Activated naive CD4-positive, alpha-beta T cell treated with anti-CD3 and anti-CD28 coated beads for 36 hours (primary cell): ENCODE measurements at places on chromosomes 12 and 14. TPM values are rescaled to one million over a fixed set of nuclear protein-coding genes. Genes with fewer than 3 reads are reported as not detected.
A peak's percentile ranks its signal among the peaks of the same experiment; 100 is the strongest.

NEUROD4 gene
- not detected for total RNA-seq

BEST3 gene
- not detected for total RNA-seq

DNA sequence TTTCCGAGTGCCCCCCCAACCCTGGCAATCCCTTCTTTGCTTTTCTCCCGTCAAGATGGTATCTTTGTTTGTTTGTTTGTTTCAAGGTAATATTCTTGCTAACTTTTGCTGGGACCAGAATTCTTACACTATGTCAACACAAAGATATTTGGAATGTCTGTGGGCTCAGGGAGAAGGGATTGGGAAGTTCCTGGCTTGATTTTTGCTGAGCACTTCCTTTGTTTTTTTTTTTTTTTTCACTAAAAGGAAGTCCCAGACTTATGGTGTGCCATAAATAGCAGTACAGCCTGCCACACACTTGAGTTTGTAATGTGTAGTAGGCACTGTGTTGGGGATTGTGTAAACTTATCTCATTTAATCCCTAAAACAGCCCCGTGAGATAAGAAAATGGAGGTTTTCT lies 11.2 kb upstream of the RNU6-7 start:
- no peaks in the 10 kb centered on the region for H3K36me3 ChIP-seq
- no peak overlapping the region for H3K27ac ChIP-seq
- H3K27me3 ChIP-seq: no peaks in the 10 kb centered on the region
- no peak overlapping the region for H3K4me3 ChIP-seq

DNA sequence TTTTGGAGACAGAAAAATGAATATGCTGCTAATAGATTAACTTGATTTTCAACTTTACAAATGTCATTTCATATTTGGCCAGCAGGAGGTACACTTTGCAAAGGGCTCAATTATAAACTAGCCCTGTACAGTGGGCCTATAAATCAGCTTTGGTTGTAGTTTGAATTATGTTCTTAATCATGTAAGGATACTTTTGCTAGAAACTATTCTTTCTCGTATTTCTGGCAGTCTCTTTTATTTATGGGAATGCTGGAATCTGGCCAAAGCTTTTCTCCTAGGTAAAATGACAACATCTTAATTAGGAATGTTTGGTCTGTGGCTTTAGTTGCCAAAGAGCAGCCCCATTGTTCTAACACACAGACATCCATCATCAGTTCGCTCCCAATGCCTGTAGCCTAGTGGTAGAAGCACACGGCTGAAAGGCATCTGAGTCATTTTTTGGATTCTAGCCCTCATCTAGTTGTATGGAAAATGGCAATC lies 1322.3 kb upstream of the SEL1L start:
- DNase-seq: no peak
- no peaks in the 10 kb centered on the region for H3K4me1 ChIP-seq
- H3K4me3 ChIP-seq: no peak overlapping the region
- H3K27ac ChIP-seq: no peak overlapping the region
- H3K36me3 ChIP-seq: no peaks in the 10 kb centered on the region
- H3K27me3 ChIP-seq: no peaks in the 10 kb centered on the region

DNA sequence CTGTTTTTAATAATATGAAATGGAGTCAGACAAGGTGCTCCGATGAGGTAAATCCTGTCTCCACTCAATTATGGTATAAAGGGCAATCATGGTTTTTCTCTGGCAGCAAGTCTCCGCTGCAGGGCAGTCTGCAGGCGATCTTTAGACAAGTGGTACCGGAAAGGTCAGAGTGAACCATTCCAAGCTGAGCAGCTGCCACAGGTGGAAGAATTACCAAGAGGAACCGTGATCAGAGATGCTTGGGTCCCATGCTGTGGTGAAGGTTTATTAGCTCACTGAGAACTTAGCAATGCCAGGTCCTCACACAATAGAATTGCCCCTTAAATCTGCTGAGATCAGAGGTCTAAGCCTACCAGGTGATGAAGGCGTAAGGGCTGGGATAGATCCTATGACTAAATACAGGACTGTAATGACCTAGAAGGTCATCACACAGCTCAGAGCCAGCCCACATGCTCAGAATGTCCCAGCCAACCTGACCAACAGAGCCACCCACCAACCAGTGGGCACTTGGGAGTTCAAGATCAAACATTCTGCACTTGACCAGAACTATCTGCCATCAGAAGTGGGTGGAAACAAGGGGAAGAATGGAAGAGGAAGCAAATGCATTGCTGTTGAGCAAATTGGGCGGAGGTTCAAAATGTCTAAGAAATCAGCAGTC lies 175.2 kb upstream of the BCL2L14 start:
- peaks cover 9% of the 10 kb centered on the region for H3K4me1 ChIP-seq
- no peak overlapping the region for H3K4me3 ChIP-seq
- peaks cover 18% of the 10 kb centered on the region for H3K36me3 ChIP-seq

DNA sequence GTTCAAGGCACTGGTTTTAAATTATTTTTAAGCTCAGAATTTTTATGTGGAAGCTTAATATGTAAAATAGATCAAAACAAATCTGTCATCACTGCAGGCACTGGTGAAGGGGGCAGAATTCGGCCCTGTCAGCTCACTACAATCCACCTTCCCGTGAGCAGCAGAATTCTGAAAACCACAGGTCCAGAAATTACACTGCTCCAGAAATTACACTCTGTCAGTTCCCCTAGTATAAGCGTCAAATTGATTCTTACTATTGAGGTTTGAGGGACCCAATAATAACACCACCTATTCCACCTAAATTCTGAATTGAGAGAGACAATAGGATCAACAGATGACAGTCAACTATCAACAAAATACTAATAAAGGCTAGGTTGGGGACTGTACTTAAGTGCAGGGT lies 245.5 kb downstream of the PHLDA1 start:
- H3K27me3 ChIP-seq: no peaks in the 10 kb centered on the region
- peaks cover 14% of the 10 kb centered on the region for H3K4me1 ChIP-seq
- H3K27ac ChIP-seq: no peak overlapping the region
- no peaks in the 10 kb centered on the region for H3K36me3 ChIP-seq
- H3K4me3 ChIP-seq: no peak overlapping the region
- DNase-seq: no peak

DNA sequence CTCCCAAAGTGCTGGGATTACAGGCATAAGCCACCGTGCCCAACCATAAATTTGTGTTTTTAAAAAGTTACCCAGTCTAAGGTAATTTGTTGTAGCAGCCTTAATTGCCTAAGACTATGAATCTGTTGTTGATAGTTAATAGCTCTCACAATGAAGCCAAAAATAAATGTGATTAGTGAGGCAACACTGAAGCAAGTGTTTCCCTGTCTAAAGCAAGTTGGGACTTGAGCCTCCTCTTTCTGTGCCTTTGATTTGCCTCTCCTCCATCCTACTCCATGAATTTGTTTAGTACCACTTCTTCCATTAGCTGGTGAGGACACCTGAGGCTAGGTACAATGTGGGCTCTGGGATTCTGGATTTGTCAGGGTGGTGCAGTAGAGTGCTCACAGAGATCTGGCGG lies 36.8 kb downstream of the DAAM1 start:
- peaks cover 2% of the 10 kb centered on the region for H3K36me3 ChIP-seq
- H3K27me3 ChIP-seq: no peaks in the 10 kb centered on the region
- H3K4me1 ChIP-seq: peaks cover 19% of the 10 kb centered on the region

DNA sequence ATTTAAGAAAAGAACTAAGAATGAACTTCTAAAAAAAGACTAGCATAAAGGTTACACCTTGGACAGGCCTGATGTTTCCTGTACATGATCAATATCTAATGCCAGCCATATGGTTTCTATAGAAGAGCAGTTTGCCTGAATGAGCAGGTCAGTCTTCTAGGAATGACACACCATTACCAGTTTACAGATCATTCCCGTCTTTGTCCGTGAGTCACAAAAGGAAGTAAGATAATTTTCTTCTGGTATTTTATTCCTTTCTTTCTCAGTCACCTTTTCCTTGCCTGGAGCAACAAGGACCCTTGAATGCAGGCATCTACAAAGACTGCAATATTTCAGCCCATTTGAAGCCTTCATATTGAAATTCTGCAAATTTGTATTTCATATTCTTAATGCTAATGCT lies 44.6 kb upstream of the CNTN1 start:
- no peaks in the 10 kb centered on the region for H3K4me1 ChIP-seq
- H3K27ac ChIP-seq: no peak overlapping the region
- H3K36me3 ChIP-seq: no peaks in the 10 kb centered on the region
- no peak overlapping the region for H3K4me3 ChIP-seq

- H3K4me3 ChIP-seq: no peak overlapping the region
- no peaks in the 10 kb centered on the region for H3K36me3 ChIP-seq
- DNase-seq: peak; percentile 26
- peaks cover 3% of the 10 kb centered on the region for H3K27me3 ChIP-seq
- H3K4me1 ChIP-seq: peaks cover 17% of the 10 kb centered on the region
Observed at GRCh38 chr14:67186789-67187584, 2.3 kb upstream of the GARIN2 start.

GRCh38 chr14:104537613-104537988 lies 42.0 kb upstream of the C14orf180 start:
- H3K4me3 ChIP-seq: no peak overlapping the region
- H3K4me1 ChIP-seq: peaks cover 2% of the 10 kb centered on the region
- peaks cover 5% of the 10 kb centered on the region for H3K27me3 ChIP-seq
- no peak overlapping the region for H3K27ac ChIP-seq

DNA sequence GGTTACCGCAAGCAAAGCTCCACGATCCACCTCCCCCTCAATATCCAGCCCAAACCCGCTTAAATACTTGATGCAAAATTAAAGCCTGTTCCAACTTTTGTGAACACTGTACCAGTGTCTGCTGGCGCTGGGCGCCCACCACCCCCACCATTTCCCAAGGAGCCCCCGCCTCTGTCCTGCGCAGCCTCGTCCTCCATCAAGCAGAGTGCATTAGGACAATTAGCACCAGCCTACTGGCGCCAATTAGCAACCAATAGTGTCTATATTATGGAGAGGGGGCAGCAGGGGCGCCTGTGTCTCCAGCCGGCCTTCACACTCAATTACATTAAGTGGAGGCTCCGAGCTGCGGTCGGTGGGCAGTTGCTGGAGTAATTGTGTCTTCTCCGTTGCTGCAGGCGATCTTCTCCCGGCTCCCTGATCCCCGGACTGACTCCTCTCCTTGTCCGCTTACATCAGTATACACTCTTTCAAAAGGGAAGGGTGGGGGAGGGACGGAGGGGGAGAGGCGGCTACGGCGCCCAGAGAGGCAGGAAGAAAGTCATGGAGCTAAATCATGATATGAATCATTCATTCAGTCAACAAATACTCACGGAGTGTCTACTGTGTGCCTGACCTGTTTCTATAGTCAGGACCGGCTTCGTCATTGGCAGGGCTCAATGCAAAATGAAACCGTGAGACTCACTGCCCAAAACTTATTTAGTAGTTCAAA lies 707.3 kb downstream of the MED13L start:
- H3K4me3 ChIP-seq: no peak overlapping the region
- no peaks in the 10 kb centered on the region for H3K27me3 ChIP-seq
- no peaks in the 10 kb centered on the region for H3K4me1 ChIP-seq
- no peaks in the 10 kb centered on the region for H3K36me3 ChIP-seq
- DNase-seq: no peak

GRCh38 chr12:32390572-32391219 lies 8.7 kb upstream of the FGD4 start:
- H3K36me3 ChIP-seq: no peaks in the 10 kb centered on the region
- H3K27ac ChIP-seq: peak overlapping the region; percentile 7
- peak; percentile 47 for DNase-seq
- H3K4me1 ChIP-seq: peaks cover 3% of the 10 kb centered on the region
- H3K27me3 ChIP-seq: peaks cover 17% of the 10 kb centered on the region
- peak overlapping the region; percentile 66 for H3K4me3 ChIP-seq

GRCh38 chr12:56545023-56545604 lies 23.5 kb downstream of the RBMS2 start:
- no peak for DNase-seq
- H3K27ac ChIP-seq: no peak overlapping the region
- H3K36me3 ChIP-seq: no peaks in the 10 kb centered on the region
- H3K4me1 ChIP-seq: no peaks in the 10 kb centered on the region
- no peaks in the 10 kb centered on the region for H3K27me3 ChIP-seq

DNA sequence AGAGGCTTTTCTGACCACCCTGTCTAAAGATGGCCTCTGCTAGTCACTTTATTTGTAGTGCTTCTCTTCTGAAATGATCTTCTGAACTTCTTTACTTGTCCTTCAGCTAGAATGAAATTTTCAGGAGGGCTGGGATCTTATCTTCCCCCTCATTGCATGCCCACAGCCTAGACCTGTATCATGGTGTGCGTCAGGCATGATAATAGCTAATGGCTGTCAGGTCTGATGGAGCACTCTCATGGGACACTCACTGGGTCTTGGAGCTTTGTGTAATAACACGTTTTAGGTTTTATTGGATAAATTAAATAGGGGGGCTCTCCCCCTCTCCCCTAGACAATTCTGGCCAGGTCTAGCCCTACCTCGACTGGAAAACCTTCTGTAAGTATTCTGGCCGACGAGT lies 97.1 kb upstream of the NRXN3 start:
- H3K27me3 ChIP-seq: peaks cover 4% of the 10 kb centered on the region
- no peaks in the 10 kb centered on the region for H3K4me1 ChIP-seq
- no peaks in the 10 kb centered on the region for H3K36me3 ChIP-seq
- H3K4me3 ChIP-seq: no peak overlapping the region

DNA sequence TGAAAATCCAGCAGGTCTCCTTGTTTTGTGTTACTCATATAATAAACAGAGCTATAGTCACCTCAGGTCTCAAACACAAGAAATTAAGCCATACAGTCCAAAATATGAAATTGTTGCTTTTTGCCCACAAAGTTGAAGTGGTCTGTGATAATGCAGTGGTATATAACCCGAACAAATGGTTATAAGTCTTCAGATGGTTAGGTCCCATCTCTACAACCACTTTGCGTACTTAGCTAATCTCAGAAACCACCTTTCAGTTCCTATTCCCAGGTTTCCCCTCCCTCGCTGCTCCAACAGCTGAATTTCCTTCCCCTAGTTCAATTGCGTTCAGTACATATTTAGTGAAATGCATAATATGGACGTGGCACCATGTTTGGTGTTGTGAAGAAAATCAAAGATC lies 3.3 kb upstream of the KCNA5 start:
- no peak overlapping the region for H3K4me3 ChIP-seq
- no peak for DNase-seq
- H3K27me3 ChIP-seq: peaks cover 29% of the 10 kb centered on the region
- H3K4me1 ChIP-seq: no peaks in the 10 kb centered on the region

DNA sequence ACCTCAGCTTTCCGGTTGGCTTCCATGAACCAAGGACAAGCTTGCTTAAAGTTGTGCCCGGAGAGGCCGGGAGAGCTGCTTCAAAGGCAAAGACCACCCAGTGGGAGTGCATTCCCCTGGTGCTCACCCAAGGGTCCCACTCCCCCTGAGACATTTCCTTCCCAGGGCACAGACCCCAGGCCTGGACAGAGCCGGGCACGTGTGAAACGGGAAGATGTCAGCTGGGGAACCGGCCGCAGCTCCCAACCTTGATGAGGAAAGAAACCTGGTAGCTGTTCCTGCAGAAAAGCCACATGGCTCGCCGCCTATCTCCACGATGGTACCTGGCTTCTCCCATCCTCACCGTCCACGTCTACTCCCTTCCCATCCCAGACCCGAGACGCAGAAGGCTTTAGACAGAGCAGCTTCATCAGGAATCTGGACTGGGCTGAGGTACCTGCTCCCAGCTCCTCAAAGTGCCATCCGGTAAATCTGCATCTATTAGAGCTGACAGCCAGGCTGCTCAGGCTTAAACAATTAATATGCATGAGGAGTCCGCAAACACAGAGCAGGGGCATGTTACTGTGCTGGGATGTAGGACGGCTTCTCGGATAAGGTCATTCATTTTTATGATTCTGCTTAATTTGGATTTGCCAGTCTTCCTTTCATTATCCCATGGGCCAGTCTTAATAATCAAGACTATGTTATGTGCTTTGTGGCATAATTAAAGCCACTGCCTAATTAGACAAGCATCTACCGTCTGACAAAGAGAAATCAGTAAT lies 53.1 kb downstream of the GALNT9 start:
- no peak overlapping the region for H3K27ac ChIP-seq
- DNase-seq: no peak
- H3K4me3 ChIP-seq: no peak overlapping the region
- no peaks in the 10 kb centered on the region for H3K36me3 ChIP-seq
- H3K27me3 ChIP-seq: peaks cover 10% of the 10 kb centered on the region

- H3K27ac ChIP-seq: peak overlapping the region; percentile 0
- no peaks in the 10 kb centered on the region for H3K27me3 ChIP-seq
- no peak overlapping the region for H3K4me3 ChIP-seq
- DNase-seq: peak; percentile 51
Observed at GRCh38 chr12:124007826-124008570, 35.0 kb downstream of the ZNF664 start.
